HT1080 (cell line): ENCODE measurements at places on chromosomes 5 and 9. TPM values are rescaled to one million over a fixed set of nuclear protein-coding genes. Genes with fewer than 3 reads are reported as not detected.

DNA sequence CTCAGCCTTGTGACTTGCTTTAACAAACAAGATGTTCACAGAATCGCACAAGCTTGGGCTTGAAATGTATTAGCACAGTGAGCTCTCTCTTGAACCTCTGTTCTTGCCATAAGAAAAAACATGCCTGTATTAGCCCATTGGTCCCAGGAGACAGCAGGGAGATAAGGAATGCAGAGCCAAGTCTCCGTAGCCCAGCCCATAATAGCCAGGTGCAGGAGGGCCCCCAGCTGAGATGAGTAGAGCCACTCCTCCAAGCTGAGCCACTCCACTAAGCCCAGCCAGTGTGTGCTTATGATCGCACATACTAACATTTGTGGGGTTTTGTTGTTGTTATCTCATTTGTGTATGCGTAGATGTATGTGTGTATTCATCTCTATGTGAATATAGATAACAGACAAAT lies 21.6 kb upstream of the SVEP1 start:
- no peak for DNase-seq

- no peak for DNase-seq
Observed at GRCh38 chr9:77987880-77988525, 43.6 kb downstream of the GNAQ start.

The COL15A1 gene
- total RNA-seq: 0.13 and 0.14 TPM in 2 replicates

The GARIN3 gene
- not detected in 2 replicates for total RNA-seq

- DNase-seq: no peak
Observed at GRCh38 chr9:89813482-89813881, 208.7 kb downstream of the GADD45G start.

DNA sequence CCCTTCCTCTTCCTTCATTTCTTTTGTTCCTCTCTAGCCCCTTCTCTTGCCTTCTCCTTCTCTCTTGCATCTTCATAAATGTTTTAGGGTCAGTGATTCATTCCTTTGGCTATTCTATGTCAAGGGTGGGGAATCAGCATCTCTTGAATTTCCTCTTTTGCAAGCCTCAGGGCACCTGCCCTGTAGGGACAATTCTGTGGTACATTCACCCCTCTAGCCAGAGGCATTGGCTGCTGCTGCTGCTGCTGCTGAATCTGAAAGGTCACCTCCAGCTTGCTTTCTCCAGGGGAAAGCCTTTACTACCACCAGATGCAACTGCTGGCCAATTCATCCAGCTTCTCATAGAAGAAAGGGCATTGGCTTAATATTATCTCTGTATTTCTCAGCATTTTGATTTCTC lies 87.3 kb downstream of the INSYN2B start:
- peak; percentile 9 for DNase-seq

GRCh38 chr5:143592648-143593047 lies 189.2 kb upstream of the NR3C1 start:
- peak; percentile 68 for DNase-seq

DNA sequence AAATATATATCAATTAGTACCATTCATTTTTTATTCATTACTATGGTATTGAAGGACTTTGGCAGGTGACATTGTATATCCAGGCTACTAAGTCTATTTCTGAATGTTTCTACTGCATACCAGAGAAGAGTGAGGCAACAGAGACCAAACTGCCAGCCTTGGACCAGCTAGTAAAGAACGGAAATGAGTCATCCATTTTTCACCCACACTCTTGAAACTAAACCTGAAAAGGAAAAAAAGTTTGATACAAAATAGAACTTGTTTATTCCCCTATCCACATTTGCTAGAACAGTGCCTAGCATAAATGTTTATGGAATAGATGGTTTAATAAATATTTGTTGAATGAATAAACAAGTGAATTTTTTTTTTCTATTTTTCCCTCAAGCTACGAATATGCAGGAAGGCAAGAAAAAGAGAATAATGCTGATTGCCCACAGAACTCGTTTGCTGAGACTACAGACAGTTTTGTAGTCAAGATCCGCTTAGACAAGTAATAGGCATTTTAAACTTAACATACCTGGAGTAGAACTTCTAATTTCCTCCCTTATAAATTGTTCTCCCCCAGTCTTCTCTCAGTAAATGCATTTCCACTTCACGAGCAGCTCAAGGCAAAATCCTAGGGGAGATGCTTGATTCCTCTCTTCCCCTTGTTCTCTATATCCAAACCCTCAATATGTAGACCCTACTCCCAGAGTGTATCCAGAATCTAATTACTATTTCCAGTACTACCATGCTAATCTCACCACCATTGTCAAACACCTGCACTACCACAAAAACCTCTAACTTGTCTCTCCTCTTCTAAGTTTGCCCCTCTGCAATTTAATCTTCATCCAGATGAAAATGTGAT lies 146.2 kb upstream of the RASA1 start:
- DNase-seq: peak; percentile 95

- no peak for DNase-seq
Observed at GRCh38 chr5:162752612-162753011, 684.8 kb upstream of the CCNG1 start.

DNA sequence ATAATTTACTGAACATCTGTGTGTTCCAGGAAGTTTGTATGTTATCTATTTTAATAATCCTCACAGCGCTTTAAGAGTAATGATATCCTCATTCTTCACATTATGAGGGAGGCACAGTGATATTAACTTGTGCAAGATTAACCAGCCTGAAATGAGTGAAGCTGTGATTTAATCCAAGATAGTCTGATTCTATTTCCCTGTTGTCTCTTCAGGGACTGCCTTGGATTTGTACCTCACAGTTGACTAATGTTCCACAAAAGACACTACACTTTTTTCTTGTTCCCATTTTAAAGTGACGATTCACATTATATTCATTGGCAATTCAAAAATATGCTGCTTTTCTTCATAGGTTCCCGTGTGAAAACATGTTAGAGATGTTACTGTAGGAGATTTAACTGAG lies 125.3 kb upstream of the GNA14 start:
- DNase-seq: no peak

GRCh38 chr9:76751001-76751400 lies 13.2 kb upstream of the PCA3 start:
- DNase-seq: no peak

DNA sequence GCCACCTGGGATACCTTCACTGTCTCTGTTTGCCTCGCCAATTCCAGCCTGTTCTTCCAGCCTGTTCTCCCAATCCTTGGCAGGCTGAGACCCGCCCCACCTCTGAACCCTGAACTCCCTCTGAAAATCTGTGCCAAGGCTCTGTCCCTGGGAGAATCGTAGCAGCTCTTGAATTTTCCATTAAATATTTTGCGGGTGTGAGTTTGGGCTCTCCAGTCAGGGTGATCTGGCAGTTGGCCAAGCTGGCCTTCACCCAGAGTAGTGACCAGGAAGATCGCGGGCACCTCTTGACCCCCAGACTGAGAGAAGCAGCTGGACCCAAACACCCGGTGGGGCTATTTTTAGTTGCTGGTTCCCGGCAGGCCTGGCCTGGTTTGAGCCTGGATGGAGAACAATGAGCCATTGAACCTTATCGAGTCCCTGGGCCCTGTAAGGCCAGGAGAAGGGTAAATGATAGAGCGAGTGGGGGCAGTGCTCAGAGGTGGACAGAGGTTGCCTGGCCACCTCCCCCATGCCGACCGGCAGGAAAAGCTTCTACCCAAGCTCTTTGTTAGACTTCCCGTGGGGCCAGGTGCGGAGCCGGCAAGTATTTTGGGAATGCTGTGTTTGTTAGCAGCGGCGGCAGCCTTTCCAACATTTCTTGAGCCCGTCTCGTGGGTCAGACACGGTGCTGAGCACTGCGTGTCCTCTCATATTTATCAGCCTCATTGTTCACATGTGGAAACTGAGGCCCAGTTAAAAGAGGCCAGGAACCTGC lies 146.2 kb downstream of the RGS3 start:
- DNase-seq: no peak

- DNase-seq: no peak
Observed at GRCh38 chr5:134240421-134240962, 14.6 kb upstream of the PPP2CA start.

- DNase-seq: no peak
Observed at GRCh38 chr5:143551820-143552251, 148.3 kb upstream of the NR3C1 start.

DNA sequence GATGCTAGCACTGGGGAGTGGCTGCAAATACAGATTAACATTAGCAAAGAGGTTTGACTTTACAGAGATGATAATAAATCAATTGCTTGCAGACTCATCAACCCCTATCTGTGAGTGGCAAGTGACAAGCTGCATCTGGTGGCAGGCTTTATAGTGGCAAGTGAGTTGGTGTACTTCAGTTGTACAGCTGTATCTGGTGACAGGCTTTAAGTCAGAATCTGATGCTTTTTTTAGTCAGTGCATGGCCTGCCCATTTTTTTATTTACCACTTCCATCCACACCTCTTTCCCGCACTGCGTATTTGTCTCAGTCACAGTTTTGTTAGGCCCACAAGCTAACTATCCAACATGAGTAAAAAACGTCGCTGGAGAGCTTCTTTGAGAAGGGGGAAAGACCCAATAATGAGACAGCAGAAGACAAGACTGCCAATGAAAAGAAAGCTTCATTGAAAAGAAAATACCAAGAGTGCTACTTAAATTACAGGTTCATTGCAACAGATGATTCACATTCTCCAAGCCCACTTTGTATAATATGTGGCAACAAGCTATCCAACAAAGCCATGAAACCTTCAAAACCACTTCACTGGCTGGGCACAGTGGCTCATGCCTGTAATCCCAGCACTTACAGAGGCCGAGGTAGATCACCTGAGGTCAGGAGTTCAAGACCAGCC lies 23.1 kb downstream of the ANP32B start:
- DNase-seq: no peak
